ENCODE measurements at places on chromosomes 12 and 14.

DNA sequence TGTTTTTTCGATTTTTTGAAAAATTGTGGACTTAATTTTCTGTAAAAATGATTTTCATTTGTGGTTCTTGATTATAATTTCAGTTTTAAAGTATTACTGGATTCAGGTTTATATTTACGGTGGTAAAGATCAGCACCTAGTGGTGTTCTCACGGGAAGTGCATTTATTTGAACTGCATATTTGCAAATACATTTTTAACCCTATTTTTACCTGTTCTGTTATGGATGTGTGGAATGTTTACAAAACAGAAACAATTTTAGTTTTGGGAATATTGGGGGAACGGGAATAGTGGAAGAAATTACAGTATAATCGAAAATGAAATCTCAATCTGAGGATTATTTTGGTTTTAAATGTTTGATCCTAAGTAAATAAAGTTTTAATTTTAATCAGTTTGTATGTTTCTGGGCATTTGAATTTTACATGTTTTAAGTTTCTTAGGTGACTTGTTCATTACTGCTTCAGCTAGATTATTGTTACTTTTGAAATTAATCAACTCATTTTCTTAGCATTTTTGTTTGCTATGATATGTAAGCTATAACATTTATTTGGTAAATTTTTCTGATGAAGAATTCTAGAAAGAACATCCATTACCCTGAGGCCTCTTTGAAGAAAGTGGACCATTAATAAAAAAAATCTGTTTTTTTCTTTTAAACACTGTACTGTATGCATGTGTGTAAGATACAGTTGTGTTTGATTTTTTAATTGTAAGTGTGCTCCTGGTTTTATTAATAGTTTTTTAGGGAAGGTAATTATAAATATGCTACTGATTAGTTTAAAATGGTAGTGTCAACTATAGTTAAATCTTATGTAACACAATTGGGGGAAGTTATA, 942 bp downstream of the ATF7IP start:
- no peak for DNase-seq

GRCh38 chr12:80943338-80943737, 5.6 kb upstream of the LIN7A start:
- no peak for DNase-seq

DNA sequence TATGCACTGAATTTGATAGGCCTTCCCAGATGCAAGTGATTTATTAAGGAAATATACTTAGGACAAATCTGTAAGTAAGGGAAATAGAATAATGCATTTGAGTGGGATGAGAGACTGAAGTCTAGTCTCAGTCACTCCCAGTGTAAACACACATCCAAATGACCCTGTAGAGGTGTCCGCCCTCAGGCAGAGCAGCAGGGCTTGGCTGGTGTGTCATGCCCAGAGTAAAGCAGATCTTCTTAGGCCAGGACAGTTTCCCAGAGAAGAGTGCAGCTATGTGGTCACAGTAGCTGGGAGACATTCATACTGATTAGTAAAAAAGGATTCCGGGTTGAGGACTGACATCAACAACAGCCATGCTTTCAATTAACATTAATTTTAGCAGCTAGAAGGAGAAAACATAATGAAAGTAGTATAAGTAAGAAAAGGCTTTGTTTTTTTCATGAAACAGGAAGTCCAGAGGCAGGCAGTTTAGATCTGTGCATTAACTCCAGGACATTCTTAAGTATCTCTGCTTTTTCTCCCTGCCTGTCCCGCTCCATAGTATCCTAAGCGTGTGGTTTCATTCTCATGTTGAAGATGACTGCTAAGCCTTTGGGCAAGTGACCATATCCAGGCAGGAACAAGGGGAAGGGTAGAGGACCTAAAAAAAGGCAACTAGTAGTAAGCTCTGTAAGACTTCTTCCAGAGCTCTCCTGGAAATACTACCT, 35.7 kb downstream of the CNTN1 start:
- DNase-seq = no peak

DNA sequence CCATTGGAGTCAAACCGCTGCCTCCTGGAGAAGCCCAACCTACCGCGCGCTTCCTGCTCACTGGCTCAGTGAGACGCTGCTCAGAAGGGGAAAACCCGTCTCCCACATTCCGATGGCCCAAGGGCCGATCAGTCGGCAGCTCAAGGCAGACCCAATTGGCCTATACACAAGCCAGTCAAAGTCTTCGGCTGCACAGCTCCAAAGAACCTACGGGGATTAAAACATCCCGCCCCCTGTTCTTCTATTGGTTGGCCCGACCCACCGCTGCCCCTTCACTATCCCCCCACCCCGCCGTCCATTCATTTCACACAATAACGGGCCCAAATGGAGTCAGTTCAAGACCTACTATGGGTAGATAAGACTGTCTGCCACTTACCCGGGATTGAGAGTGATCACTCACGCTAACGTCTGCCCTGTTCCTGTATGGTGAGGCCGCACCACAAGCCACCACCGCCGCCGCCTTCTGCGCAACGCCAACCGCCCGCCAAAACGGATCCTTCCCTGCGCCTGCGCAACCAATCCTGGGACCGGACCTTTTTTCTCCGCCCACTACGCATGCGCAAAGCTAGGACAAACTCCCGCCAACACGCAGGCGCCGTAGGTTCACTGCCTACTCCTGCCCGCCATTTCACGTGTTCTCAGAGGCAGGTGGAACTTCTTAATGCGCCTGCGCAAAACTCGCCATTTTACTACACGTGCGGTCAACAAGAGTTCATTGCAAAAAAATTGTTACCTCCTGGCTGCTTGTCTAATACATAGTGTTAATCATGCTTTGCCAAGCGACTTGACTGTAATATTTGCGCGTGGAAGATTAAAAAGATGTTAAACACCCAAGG, at the start of gene CBX5:
Gene CBX5, minus strand, starts transcription at position 491 of the 836 bp plus-strand sequence. CDS start 22,472 bp downstream, outside the sequence.
- DNase-seq = peak; percentile 100

DNA sequence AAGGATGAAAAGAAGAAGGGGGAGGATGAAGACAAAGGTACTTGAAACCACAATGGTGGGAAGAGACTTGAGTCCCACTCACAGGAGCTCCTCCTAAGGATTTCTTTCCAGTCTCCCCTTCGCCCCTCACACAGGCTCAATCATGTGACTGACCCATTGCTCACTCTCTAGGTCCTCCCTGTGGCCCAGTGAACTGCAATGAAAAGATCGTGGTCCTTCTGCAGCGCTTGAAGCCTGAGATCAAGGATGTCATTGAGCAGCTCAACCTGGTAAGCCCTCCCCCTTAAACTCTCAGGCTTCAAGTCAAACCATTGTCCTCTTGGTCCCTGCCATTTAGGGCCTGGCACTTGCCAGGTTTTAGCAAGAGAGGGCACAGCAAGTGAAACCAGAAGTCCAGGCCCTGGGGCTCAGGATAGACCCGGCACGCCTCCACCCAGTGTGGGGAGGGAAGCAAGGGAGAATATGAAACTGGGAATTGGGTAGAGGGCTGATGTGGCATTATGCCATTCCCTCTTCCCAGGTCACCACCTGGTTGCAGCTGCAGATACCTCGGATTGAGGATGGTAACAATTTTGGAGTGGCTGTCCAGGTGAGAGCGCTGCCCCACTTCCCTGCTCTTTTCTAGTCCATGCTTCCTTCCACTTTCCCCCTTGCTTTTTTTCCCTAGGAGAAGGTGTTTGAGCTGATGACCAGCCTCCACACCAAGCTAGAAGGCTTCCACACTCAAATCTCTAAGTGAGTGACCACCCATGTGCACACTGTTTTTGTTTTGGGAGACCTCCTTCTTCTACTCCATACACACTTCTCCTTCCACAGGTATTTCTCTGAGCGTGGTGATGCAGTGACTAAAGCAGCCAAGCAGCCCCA, 1.8 kb downstream of the PSME1 start:
- no peak for DNase-seq

GRCh38 chr14:24145690-24146452, 539 bp downstream of the PSME2 start:
- no peak for DNase-seq

DNA sequence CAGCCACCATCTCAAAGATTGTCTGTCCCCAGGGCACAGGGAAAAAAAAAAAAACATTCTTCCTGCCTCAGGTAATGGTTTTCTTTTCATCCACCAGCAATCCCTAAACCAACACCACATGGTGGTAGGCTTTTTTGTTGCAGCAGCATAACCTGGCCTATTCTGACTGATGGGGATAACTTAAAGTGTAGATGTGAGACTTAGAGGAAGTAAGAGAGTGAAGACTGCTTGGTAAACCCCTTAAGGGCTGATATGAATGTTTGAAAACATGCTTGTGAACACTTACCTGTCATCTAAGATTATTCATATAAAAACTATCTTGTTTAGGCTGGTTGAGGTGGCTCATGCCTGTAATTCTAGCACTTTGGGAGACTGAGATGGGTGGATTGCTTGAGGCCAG, 130.2 kb upstream of the RAP1B start:
- DNase-seq = no peak

GRCh38 chr12:19206493-19207077, 77.1 kb downstream of the PLEKHA5 start:
- no peak for DNase-seq

DNA sequence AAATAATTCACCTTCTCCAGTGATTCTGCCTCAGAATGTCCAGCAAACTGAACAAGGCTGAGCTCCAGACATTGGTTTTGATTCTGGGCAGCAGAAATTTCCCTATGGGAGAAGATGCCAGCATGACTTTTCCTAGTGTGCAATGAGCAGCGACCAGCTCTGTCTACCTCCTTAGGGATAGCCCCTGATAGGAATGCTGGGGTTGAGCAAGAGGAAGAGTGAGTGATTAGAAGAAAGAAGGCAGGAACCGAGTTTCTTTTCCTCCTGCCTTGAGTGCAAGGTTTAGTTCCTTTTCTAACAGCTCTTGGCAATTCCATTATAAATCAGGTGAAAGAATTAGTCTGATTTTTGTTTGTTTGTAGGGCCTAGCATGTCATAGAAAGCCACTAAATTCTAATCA, 379.0 kb downstream of the DAD1 start:
- DNase-seq = no peak

GRCh38 chr12:122203301-122204166, at the start of gene B3GNT4:
TSS of gene B3GNT4 (plus strand) at chr12:122203709. CDS start at chr12:122204619, 910 bp downstream.
- DNase-seq = peak; percentile 23

DNA sequence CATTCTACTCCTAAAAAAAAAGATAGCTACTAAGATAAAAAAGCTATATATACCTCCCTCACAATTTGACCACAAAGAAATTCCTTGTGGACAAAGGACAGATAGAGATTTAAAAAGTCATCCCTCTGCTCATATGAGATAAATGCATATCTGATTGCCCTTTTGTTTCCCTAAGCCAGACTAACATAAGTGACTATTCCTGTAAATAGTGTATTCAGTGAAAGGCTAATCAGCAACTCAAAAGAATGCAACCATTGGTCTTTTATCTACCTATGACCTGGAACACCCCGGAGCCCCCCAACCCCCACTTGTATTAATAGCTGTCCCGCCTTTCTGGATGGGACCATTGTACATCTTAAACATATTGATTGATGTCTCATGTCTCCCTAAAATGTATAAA, 6.3 kb upstream of the TMPO start:
- no peak for DNase-seq

DNA sequence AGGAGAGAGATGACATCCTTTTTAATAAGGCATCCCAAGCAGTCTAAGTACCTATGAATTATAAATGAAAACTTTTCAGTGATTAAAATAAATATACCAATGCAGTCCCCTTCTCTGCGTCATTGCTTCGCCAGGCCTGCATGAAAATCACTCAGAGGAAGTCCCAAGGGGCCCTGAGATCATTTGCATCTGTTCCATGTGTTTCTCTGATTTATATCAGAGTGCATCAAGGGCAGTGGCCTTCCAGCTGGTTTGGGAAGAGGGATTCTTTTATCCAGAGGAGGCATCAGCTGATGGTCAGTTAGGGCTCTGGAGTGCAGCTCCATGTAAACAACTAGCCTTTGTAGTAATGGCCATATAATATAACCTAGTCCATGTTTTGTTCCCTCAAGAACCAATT, 210.1 kb downstream of the RGS6 start:
- DNase-seq = no peak

DNA sequence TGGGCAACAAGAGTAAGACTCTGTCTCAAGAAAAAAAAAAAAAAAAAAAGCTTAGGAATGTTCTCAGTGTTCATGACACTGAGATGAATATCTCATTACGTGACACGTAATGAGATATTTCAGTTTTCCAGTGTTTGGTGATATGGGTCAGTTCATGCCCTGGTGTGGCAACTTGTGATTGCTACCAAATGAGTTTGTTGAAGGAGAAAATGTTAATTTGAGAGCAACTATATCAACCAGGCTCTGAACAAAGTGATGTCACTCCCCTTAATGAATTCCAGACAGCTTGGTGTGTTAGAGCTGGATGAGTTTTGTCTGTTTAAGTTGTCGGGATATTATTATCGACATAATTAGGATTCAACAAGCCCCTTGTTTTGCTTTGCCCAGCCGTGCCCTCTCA, 211.7 kb downstream of the DPF3 start:
- no peak for DNase-seq

- no peak for DNase-seq
These were observed 3.4 kb upstream of the DHH start for GRCh38 chr12:49098035-49098451.

- DNase-seq = no peak
These were observed 827 bp downstream of the ALDH2 start for GRCh38 chr12:111767362-111768158.

- DNase-seq = no peak
These were observed 509.6 kb downstream of the VRK1 start for GRCh38 chr14:97306760-97307246.

GRCh38 chr12:16228067-16228466, 49.4 kb downstream of the SLC15A5 start:
- DNase-seq = no peak

- DNase-seq = no peak
These were observed 86.5 kb upstream of the DIO3 start for GRCh38 chr14:101474563-101475455.

DNA sequence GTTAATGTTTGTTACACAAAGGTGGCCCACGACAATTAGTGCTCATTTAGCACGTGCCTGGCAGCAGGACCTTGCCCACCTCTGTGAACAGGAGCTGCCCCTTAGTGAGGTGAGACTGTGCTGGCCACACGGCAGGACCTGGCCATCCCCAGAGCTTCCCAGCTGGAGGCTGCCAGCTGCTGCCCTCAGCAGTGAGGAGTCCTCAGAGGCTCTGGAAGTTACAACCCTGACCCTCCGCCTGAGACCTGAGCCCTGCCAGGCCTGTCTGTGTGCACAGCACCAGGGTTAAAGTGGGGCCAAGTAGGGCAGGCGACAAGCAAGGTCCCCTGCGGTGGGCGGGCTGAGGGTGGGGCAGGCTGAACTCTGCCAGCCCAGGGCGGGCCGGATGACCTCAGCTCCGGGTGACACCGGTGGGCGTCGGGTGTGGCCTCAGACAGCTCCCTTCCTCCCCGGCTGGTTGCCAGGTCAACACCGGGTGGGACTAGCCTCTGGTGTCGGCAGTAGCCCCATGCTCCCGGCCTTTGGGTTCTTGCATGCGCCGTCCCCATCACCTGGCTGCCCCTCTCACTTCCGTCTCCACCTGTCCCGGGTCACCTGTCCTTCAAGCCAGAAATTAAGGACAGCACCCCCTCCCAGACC, 9.2 kb upstream of the LBHD2 start:
- no peak for DNase-seq

DNA sequence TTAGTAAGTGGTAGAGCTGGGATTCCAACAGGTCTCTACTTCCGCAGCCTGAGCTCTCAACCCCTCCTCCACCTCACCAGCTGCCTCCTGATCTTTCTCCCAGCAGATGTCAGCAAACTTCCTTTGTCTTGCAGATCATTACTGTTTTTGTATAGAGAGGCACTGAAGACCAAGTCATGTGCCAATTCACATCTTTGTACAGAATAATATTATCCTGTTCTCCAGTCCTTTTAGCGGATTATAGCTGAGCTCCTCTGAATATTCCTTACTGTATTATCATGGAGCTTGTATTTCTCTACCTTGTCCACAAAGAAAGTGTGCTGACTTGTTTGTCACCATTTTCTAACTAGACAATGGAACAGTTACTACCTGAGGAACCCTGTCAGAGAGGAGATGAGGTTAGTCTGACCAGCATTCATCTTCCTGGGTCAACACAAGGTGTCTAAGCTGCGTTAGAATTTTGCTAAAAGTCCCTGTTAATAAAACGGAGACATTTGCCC, 142.3 kb upstream of the ARHGAP5 start:
- DNase-seq = no peak
